ENCODE measurements at places on chromosomes 2 and 18.

- DNase-seq: no peak
Measured at GRCh38 chr2:236689393-236689700, 119.7 kb downstream of the ACKR3 start.

GRCh38 chr2:74188018-74188601 lies 9.4 kb upstream of the MOB1A start:
- DNase-seq: no peak

- DNase-seq: no peak
Measured at GRCh38 chr2:165022781-165023180, 67.5 kb upstream of the SLC38A11 start.

- DNase-seq: no peak
Measured at GRCh38 chr2:40034198-40034597, 255.1 kb upstream of the THUMPD2 start.

DNA sequence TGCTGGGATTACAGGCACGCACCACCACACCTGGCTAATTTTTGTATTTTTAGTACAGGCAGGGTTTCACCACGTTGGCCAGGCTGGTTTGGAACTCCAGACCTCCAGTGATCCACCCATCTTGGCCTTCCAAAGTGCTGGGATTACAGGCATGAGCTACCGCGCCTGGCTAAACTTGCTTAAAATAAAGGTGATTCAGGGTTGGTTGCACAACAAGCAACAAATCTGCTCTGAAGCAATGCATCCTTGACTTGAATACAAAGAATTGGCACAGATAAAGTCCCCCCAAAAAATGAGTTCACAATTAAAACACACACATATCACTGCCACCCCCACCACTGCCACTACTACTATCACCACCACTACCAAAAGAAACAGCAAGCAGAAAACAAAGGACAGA lies 34.9 kb downstream of the CCDC88A start:
- no peak for DNase-seq

DNA sequence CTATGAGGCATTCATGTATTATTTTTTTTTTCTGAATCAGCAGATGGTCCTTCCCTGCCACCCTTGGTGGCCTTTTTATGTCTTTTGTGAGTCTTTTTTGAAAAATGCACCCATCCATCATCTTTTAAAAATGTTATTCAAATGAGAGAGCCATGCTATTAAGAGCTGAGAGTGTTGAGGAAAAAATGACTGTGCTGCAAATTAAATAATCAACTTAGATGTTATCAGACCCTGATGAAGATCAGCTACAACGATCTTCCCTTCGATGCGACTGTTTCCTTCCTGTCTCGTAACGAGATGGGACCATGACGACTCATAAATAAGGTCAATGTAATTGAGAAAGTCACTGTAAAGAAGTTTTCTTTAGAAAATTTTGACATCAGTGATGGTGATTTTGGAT lies 44.4 kb downstream of the TRIB2 start:
- no peak for DNase-seq

GRCh38 chr2:133523406-133523805 lies 44.9 kb downstream of the NCKAP5 start:
- DNase-seq: no peak

DNA sequence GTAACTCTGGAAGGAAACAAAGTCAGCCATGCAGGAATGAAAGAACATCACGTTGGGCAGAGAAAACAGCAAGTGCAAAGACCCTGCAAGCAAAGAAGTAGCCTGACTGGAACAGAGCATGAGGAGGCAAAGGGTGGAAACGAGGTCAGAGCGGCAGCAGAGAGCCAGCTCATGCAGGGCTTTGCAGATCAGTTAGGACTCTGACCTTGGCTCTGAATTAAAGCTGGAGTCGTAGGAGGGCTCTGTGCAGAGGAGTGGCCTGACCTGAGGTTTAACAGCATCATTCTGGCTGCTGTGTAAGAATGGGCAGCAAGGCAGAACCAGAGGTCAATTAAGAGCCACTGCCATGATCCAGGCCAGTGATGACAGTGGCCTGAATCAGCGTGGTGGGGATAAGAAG lies 220.7 kb downstream of the PRKCE start:
- no peak for DNase-seq

- no peak for DNase-seq
Measured at GRCh38 chr18:52152036-52152435, 188.0 kb upstream of the DCC start.

GRCh38 chr2:176960736-176961520 lies 251.7 kb upstream of the HNRNPA3 start:
- no peak for DNase-seq

DNA sequence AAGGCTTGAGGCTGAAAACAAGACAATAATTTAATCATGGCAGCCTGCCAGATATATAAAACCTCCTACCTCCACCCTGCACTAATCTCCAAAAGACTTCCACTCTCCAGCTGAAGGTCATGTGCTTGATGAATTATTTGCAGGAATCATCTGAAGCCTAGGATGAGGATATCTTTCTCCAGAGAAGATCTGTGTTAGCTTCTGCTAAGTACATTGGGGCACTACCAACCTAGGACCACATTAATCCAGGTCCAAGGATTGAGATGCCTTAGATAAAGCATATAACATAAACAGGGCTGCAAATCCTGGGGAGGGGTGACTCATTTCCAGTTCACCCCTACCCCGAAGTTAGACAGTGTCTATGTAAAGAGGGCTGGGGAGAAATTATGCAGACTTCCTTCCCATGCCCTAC lies 80.5 kb upstream of the FRZB start:
- no peak for DNase-seq

- peak; percentile 22 for DNase-seq
Measured at GRCh38 chr2:152336119-152336853, 1.3 kb downstream of the FMNL2 start.

DNA sequence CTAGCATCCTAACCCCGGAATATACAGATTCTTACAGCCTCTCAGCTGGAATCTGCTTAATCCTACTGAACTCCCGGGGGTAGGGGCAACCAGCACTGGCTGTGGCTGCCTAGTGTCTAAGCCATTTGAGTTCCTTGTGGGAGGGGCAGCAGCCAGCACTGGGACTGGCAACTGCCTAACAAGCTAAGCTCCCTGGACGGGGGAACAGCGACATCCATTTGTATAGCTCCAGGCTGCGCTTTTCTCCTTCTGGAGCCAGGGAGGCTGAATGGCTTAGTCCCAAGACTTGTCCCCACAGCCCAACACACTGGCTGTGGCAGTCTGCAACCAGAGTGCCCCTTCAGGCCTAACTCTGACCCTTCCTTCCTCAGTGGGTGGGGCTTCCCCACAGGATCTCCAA lies 787.2 kb downstream of the METTL4 start:
- no peak for DNase-seq

- no peak for DNase-seq
Measured at GRCh38 chr2:127388423-127389164, 819 bp upstream of the MAP3K2 start.

DNA sequence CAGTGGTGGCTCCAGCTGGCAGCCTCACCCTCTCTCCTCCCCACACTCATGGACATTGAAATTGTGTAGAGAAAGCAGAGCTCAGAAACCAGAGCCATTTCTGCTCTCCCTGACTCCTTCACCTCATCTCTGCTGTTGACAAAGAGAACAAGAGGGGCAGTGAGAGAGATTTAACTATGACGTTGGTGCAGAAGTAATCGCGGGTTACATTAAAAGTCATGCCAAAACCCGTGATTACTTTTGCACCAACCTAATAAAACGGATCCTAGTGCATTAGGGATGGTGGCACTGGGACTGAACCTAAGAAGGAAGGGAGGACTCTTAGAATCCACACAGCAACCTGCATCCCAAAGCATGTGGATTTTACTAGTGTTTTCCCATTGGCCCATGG lies 113.3 kb upstream of the CDC42EP3 start:
- no peak for DNase-seq

GRCh38 chr2:101115664-101116063 lies 35.5 kb downstream of the TBC1D8 start:
- DNase-seq: no peak

GRCh38 chr18:50697509-50697908 lies 122.3 kb downstream of the MRO start:
- DNase-seq: no peak

DNA sequence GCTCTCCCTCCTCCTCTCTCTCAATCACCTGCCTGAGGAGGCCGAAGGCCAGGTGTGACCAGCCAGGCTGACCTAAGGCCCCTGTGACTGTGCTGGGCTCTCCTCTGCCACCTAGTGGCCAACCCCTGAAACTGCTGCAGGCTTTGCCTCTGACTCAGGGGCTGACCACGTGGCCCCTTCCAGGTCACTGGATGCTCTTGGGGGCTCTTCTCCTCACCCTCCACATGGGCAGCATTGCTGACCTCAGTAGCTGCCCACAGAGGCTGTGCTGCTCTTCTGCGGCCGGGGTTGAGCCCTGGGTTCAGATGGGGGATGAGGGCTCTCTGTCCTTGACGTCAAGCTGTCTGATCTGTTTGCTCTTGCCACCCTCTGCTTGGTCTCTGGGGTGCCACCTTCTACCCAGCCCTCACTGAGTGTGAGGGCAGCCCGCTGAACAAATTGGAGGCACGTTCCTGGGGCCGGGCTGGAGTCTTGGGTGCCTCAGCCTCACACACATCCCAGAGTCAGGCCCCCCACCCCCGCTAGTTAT lies 122.7 kb downstream of the TWIST2 start:
- DNase-seq: peak; percentile 75

DNA sequence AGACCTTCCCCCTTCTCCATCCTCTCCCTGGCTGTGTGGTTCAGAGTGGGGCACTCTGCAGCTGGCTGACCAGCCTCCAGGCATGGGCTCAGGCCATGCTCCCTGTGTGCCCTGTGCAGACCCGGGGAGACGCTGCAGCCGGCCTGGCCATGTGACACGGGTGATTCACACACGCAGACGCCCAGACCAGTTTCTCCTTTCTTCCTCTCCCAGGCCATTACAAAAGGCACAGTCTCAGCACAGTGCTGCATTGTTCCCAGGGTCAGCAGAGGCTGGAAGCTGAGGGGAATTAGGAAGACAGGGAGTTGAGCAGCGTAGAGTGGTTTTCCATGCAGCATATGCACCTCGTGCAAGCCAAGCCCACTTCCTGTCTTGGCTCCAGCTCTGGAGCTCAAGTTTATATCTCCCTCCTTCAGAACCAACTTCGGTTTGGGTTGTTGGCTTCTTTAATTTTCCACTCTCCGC lies 288.5 kb downstream of the TNS1 start:
- no peak for DNase-seq

DNA sequence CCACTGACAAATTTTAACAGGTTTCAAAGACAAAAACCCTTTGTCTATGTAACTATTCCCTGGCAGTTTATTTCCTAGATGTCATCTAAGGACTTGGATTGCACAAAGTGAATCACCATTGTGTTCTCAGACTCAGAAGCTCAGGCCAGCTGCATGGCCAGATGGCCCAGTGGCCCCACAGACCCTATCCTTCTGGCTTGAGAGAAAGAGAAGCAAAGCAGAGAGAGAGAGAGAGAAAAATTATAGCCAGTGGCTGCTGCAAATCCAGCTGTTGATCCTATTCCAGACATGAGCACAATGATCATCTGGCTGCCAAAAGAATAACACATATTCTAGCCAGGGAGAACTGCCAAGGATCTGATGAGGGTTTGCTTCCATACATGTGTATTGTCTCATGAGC lies 25.8 kb downstream of the CTLA4 start:
- DNase-seq: no peak

DNA sequence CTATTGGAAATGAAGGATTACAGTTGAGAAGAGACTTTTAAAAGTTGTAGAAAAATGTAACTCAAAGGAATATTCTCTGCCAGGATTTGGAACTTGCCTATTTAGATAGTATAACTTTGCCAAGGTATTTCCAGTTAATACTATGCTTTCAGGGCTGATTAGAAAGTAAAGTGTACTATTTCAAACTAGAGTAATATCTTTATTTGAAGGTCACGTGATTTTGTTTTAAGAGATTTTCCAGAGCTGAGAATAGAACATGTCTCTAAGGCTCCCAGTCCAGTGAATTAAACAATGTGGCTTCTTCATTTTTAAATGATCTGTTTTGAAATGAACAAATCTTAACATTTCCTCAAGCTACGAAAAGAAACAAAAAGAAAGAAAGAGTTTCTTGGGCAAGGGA lies 53.9 kb downstream of the CCDC148 start:
- no peak for DNase-seq

DNA sequence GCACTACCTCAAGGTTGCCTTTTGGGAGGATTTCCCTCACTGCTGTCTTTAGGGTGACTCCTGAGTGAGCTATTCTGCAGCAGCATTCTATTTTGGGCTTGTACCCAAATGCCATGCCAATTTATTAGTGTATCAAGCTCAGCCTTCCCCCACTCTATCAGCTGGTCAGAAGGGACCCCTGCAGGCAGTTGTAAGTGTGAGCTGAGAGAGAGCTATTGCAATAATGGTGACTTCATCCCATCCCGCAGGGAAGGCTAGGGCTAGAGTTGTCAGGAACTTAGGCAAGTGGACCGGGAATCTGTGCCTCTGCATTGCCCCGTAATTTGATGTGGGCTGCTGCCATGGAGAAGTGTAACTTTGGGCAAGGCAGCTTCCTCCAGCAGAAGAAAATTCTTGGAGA lies 1.8 kb upstream of the CRYGB start:
- no peak for DNase-seq

DNA sequence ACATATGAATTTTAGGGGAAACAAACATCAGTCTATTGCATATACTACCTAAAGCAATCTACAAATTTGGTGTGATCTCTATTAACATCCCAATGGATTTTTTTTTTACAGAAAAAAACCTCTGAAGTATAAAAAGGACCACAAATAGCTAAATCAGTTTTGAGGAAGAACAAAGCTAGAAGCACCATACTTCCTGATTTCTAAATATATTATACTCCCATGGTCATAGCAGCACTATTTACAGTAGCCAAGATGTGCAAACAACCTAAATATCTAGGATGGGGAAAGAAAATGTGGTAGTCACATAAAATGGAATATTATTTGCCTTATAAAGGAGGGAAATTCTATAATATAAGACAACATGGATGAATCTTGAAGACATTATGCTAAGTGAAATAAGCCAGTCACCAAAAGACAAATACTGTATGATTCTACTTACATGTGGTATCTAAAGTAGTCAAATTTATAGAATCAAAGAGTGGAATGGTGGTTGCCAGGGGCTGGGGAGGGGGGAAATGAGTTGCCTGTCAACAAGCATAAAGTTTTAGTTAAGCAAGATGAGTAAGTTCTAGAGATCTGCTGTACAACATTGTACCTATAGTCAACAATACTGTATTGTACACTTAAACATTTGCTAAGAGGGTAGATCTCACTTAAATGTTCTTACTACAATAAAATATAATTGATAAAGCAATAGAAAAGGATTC lies 17.6 kb upstream of the CASP8 start:
- DNase-seq: no peak

GRCh38 chr2:99187011-99187410 lies 6.0 kb downstream of the MRPL30 start:
- DNase-seq: no peak

GRCh38 chr2:31170071-31170698 lies 31.9 kb upstream of the GALNT14 start:
- peak; percentile 50 for DNase-seq

- no peak for DNase-seq
Measured at GRCh38 chr18:75227535-75228296, 17.1 kb downstream of the TSHZ1 start.

- no peak for DNase-seq
Measured at GRCh38 chr2:28666496-28667184, 85.0 kb upstream of the PPP1CB start.

- DNase-seq: no peak
Measured at GRCh38 chr18:857986-858385, 45.9 kb upstream of the YES1 start.

Measured in GM12892 (cell line).